ENCODE measurements at places on chromosomes 3 and 15. TPM values are rescaled to one million over a fixed set of nuclear protein-coding genes. Genes with fewer than 3 reads are reported as not detected.

DNA sequence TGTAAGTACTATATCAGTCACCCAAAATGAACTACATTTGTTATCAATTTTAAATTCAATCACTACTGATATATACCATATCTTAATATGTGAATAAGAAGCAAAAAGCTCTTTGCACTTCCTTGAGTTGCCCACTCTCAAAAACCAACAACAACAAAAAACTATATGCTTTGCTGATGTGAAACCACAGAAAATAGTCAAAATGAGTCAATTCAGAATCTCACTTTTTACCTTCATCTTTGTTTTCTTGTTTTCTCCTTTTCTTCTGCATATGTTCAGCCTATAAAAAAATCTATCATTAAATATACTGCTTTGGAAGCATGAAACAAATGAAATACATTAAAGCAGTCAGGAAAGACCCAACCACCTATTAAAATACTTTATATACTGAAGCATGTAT, 80.7 kb downstream of the UBR1 start:
- no peak for DNase-seq

- peak; percentile 87 for DNase-seq
These were observed 8.0 kb downstream of the MGLL start for GRCh38 chr3:127814325-127814781.

Gene PPARG
- 3.3 TPM for total RNA-seq

GRCh38 chr3:128550471-128551126, 57.6 kb upstream of the GATA2 start:
- no peak for DNase-seq

GRCh38 chr15:66832664-66833063, 130.6 kb downstream of the SMAD6 start:
- no peak for DNase-seq

Gene FBXL22
- total RNA-seq, result not detected

- no peak for DNase-seq
These were observed 4.6 kb upstream of the PRKCD start for GRCh38 chr3:53156368-53156834.

Gene ANKDD1A
- total RNA-seq, result 1.7 TPM
